Fibroblast of upper back skin (primary cell): ENCODE measurements at places on chromosomes 4 and X.

- no peak for DNase-seq
Measured at GRCh38 chrX:13239272-13239671, 80.6 kb downstream of the ATXN3L start.

GRCh38 chr4:130738233-130738632 is 1642.3 kb downstream of the C4orf33 start:
- no peak for DNase-seq

- peak; percentile 66 for DNase-seq
Measured at GRCh38 chrX:76148041-76148665, 24.7 kb upstream of the PBDC1 start.

- no peak for DNase-seq
Measured at GRCh38 chr4:152281211-152281610, 254.7 kb downstream of the FBXW7 start.

DNA sequence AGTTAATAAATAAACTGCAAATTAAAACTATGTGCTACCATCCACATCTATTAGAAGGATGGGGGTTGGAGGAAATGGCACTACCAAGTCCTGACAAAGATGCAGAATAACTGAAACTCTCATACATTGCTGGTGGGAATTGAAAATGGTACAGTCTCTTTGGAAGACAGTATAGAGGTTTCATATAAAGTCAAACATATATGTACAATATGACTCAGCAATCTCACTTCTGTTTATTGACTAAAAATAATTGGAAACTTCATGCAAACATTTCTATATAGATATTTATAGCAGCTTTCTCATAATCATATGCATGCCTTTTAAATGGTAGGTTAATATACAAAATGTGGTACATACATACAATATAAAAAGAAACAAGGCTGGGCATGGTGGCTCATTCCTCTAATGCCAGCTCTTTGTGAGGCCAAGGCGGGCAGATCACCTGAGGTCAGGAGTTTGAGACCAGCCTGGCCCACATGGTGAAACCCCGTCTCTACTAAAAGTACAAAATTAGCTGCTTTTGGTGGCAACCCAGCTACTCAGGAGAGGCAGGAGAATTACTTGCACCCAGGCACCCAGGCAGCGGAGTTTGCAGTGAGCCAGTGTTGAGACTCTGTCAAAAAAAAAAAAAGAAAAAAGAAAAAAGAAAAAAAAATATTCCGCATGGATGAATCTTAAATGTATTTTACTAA is 225.0 kb upstream of the CXXC4 start:
- DNase-seq, result no peak

DNA sequence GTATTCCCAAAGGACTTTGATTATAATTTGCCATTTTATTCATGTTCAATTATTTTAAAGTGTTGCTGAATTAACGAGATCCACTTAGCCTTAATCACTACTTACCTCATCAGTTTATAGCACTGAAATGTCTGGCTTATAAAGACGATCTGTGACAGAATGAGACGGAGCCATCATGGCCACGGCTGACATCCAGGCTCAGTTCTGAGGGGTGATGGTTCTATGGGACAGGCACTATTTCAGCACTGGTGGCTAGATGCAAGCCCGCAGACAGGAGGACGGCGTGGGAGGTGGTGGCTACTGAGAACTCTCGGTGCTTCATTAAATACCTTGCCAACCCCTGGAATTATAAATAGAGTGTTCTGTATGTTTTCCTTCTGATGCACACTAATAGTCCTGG is 1084.2 kb upstream of the TENM3 start:
- DNase-seq, result no peak

DNA sequence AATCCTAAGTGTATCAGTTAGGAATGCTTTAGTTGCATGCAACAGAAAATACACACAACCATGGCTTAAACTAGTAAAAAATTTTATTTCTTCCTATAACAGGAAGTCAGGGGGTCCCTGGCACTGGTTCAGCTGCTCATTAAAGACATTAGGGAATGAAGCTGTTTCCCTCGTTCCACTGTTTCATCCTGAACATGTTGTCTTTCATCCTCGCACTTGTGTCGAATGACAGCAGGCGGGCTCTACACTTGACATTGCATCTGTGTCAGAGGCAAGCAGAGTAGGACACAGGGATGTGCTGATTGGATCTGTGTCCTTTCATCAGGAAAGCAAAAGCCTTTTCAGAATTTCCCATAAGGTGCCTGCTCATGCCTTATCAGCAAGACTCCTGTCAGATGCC is 22.8 kb upstream of the C1QTNF7 start:
- DNase-seq, result no peak

DNA sequence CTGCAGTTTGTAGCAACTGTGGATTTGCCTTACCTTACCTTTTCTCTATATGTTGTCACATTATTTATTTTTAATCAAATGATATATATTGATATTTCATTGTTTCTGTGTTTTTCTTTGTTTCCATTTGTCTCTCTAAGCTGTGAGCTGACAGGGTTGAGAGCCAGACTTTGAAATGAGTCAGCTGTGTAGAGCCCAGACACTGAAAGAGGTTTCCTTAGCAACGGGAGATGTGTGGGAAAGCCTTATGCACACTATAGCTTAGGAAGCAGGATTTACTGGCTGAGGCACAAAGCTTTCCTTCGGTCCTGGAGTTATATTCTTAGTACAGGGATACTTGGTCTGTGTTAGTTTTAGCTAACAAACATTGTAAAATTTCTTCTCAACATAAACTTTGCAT is 192.2 kb downstream of the FGF13 start:
- peak; percentile 22 for DNase-seq

DNA sequence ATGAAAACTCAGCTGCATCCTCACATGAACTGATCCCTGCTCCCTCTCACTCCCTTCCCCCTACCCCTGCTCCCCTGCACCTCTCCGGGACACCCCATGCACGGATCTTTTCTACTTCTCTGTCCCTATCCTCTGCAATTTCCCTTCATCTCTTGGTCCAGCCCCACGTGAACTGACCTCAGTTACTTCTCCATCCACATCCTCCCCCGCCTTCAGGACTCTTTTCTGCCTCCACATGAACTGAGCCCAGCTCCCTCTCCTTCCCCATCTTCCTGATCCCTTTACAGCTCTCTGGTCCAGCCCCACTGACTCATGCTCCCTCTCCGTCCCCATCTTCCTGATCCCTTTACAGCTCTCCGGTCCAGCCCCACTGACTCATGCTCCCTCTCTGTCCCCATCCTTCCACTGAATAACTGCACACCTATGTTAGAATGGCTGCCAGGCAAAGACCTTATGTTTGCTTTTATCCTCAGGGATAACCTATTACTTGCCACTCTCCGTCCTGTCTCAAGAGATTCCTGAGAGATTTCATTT is 5.6 kb downstream of the CETN2 start:
- DNase-seq, result no peak
